ENCODE measurements at places on chromosomes 2 and 18.
A peak's percentile ranks its signal among the peaks of the same experiment; 100 is the strongest.

- no peak for DNase-seq
Observed at GRCh38 chr2:200509235-200509611, 645 bp downstream of the KCTD18 start.

DNA sequence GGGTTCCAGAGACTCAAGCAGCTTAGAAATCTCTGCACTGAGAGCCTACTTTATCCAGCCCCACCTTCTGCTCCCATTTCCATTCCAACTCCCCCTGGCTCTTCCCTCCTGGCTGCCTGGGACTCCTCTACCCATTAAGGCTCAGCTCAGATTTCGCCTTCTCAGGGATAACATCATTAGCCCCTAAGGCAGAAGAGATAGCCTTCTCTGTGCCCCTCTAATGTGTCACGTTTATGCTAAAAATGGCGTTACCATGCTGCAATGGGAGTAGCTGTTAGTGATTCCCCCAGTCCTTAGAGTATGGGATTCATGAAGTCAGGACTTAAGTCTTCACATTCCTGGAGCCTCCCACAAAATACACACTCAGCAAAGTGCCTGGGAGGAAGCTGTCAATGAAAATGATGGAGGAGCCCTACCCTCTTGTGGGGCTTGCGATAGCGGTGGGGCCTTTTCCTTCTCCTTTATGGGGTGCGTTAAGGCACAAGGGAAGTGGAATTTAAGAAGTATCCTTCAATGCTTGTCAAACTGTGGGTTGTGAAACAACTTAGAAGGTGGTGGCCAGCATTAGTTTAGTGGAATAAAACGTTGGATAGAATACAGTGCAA is 144.7 kb upstream of the COPS8 start:
- no peak for DNase-seq

DNA sequence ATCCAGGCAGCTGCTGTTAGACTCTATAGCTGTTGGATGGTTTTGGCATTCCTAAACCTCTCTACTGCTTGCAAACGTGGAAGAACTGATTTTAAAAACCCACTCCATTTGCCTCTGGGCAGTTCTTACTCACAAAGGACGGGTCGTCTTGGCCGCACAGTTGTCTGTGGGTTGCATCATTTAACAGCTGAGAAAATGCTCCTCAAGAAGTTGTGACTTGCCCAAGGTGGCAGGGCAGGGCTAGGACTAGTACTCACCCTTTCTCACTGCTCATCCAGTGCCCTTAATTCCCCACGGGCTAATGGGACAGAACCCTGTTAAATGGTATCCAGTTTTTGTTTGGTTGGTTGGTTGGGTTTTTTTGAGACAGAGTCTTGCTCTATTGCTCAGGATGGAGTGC is 997 bp upstream of the DRC1 start:
- DNase-seq = no peak

DNA sequence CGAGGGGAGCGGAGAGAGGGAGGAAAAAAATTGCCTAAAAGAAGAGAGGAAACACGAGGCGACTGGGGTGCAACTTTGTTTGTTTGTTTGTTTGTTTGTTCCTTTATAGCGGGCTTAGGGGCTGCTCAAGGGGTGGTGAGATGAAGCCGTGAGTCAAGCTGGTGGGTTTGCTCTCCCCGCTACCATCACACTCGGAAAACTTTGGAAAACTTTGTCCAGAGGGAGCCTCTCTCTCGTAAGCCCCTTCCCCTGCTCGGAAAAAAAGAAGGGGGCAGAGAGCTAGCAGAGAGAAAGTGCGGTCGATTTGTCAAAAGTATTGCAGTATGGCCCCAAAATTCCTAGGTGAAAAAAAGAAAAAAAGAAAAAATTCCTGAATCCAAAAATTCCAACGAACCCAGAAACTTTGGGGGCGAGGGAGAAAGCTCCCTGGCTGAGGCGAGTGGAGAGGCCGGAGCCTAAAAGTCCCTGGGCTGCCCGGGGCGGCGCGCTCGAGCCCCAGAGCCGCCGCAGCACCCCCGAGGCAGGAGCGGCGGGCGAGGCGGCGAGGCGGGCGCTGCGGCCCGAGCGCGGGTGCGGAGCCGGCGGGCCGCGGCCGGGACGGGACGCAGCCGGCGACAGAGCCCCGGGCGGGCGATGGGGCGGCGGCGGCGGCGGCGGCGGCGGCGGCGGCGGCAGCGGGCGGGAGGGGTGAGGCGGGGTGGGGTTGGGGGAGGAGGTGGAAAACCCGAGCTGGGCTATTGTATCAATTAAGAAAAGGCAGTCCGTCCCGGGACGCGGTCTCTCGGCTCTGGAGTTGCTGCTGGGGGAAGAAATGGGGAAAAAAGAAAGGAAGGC is 558 bp upstream of the CYP26B1 start:
- no peak for DNase-seq

- DNase-seq = no peak
Observed at GRCh38 chr2:46615986-46616485, 136.7 kb downstream of the TMEM247 start.

DNA sequence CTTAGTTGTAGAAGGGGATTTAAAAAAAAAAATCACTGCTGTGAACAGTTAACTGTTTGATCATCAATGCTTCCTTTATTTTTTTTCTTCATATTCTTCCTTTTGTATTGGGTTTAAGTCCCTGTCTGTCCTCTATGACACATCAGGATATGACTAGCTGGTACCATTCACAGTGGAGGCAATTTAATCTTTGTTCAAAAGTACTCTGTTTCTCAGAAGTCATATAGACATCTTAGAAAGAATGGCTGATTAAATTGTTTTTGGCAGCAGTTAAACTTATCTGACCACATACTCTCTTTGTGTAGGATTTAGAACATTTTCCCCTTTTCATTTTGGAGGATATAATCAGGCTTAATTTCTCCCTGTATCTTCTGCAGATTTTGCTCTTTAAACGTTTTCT is 807.8 kb upstream of the CDH2 start:
- DNase-seq = no peak

DNA sequence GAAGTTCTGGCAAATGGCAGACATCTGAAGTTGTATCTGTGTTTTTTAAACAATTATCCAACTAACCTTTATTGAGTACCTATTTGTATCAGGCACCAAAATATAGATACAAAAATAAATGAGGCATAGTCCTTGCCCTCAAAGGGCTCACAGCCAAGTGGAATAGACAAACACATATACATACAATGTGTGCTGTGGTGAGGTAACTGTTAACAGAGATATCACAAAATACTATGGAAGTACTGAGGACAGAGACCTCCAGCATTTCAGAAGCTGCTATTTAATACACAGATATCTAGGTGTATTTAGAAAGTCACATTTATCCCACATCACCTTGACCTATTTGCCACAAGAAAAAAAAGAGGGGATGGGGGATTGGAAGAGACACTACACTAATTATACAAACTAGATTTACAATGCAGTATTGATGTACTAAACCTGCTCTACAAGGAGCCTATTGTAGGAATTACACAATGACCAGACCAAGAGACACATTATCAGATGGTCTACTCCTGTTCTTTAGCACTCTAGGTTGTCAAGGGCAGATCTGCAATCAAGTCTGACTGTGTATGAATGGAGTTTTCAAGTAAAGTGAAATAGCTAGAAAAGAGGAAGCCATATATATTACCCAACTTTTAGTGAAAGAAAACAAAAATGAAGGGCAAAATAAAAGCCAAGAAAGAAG is 62.2 kb downstream of the SPIRE1 start:
- DNase-seq = no peak

DNA sequence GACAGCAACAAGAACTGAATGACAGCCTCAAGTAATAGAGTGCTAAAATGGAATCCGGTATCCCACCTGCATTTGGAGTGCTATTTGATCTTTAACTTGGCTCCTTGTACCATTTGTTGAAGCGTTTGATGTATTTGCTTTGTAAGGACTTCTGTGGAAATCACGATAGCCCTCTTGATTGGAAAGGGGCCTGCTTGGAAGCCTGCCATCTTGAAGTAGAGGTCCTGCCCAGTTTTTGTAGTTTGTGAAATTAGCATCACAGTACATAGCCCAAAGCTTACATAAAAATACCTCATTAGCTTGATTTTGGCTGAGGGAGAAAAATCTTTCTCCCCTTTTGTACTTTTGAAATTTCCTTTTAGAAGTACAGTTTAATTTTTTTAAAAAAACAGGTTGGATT is 2.7 kb downstream of the CDCA7 start:
- no peak for DNase-seq

- DNase-seq = no peak
Observed at GRCh38 chr18:33666915-33667314, 88.9 kb downstream of the ASXL3 start.

DNA sequence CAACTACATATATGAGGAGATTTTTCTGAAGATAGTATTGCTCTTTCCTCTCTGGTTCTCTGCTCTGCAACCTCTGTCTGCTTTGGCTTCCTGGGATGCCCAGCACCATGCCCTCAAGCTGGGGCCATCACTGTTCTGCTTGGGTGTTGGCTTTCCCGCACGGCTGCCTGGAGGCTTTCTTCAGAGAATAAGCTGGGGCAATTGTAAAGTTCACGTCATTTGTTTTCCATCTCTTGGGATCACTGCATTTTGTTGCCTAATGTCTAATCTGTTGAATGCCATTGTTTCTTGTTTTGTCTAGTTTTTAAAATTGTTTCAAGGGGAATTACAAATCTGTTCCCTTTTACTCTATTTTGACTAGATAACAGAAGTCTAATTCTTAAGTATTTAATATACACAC is 437.3 kb upstream of the NRP2 start:
- no peak for DNase-seq

DNA sequence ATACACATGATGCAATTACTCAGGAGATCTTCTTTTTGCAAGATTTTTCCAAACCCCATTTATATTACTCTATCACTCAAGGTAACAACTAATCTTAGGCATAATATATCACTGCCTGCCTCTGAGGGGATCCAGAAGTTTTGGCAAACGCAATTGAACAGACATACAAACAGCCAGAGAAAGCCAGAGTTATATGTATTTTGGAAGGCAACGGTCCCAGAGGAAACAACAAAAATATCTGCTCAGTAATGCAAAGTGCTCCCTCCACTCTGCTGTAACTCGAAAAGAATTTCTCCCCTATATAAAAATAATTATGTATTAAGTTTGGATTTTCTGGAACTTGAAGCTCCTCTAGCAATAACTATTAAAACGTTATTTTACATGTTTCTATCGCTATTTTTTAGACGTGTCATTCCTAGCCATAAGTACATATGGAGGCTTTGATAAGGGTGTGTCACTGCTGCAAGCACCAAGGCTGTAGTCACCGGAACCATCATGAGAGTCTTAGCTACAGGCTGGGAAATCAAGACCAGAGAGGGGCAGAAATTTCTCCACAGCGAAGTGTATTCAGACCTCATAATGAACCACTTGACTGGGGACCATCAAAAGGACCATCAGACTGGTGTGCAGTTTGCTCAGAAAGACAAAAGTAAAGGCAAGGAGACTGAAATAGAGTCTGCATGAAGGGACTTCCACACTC is 3.7 kb upstream of the GKN1 start:
- DNase-seq = no peak

GRCh38 chr2:85748985-85749875 is 4.6 kb upstream of the ATOH8 start:
- DNase-seq = no peak

GRCh38 chr2:33068261-33068660 is 121.5 kb downstream of the LTBP1 start:
- DNase-seq = no peak

GRCh38 chr18:24726727-24727492 is 266.5 kb downstream of the HRH4 start:
- peak; percentile 13 for DNase-seq

GRCh38 chr2:180662941-180663471 is 317.4 kb upstream of the UBE2E3 start:
- DNase-seq = no peak

DNA sequence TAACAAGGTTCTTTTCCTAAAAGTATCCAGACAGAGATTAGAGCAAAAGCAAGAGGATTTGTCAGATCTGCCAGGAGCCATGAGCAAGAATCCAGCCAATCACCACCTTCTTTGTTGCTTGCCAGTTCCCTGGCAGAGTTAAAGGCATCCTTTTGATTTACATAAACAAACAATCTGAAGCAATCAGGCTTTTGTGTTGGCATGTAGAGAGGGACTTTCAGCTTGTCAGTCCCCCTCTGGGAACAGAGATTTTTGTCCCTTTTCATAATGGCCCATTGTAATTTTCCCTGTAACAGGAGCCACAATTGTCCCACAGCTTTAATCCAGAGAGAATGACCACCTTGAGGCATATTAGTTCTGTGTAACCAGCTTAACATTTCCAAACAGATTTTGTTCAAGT is at the start of gene ERMN:
ERMN (minus strand) TSS at position 39 of the 400 bp plus-strand sequence. CDS start 182 bp downstream, outside the sequence.
- no peak for DNase-seq

GRCh38 chr2:7943446-7943845 is 738.4 kb upstream of the ID2 start:
- no peak for DNase-seq

GRCh38 chr2:11396467-11397445 is 52.3 kb upstream of the ROCK2 start:
- no peak for DNase-seq

- no peak for DNase-seq
Observed at GRCh38 chr2:229301237-229301636, 30.1 kb upstream of the PID1 start.

GRCh38 chr18:13258921-13259320 is 40.4 kb downstream of the LDLRAD4 start:
- no peak for DNase-seq

DNA sequence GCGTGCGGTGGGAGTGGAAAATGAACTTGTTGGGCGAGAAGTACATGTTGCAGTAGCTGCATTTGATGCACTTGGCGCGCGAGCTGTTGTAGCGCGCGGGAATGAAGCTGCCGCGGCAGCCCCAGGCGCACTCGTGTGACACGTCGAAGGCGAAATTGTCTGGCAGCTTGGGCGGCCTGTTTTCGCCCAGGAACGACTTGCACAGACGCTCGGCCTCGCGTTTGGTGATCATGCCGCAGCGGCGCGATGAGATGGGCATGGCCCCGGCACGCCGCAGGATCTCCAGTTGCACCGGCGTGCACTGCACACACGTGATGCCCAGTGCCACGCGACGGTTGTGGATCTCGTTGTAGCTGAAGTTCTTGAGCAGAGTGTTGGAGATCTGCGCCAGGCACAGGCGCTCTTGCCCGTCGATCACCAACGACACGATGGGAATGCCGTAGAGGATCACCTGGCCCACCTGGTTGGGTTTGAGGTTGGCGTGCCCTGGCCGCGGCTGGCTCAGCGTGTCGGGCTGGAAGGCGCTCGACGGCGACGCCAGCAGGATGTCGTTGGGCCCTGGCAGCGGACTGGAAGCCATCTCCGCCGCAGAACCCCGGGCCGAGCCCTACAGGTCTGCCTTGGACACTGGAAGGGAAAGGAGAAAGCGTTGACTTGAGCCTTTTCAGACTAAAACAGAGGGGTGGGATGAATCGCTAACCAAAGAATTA is 2.7 kb downstream of the SKOR2 start:
- DNase-seq = no peak

GRCh38 chr2:8481463-8482009 is 200.3 kb upstream of the ID2 start:
- DNase-seq = no peak

DNA sequence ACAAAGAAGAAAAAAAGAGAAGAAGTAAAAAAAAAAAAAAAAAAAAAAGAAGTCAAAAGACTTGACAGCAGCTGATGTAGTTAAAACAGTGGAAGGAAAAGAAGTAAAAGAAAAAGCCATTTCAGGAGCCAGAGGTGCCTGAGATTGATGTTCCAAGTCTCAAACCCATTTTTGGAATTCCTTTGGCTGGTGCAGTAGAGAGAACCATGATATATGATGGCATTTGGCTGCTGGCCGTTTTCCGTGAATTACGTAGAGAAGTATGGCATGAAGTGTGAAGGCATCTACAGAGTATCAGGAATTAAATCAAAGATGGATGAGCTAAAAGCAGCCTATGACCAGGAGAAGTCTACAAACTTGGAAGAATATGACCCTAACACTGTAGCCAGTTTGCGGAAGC is 7.6 kb upstream of the CHST10 start:
- no peak for DNase-seq

Data from stimulated activated CD8-positive, alpha-beta memory T cell treated with anti-CD3 and anti-CD28 coated beads, Interleukin-15, amount 100 ng/mL, for 24 hours (primary cell).